ENCODE measurements at places on chromosomes 4 and X. TPM values are rescaled to one million over a fixed set of nuclear protein-coding genes. Genes with fewer than 3 reads are reported as not detected.

TRPC3 gene
- total RNA-seq, result 0.74 TPM

DNA sequence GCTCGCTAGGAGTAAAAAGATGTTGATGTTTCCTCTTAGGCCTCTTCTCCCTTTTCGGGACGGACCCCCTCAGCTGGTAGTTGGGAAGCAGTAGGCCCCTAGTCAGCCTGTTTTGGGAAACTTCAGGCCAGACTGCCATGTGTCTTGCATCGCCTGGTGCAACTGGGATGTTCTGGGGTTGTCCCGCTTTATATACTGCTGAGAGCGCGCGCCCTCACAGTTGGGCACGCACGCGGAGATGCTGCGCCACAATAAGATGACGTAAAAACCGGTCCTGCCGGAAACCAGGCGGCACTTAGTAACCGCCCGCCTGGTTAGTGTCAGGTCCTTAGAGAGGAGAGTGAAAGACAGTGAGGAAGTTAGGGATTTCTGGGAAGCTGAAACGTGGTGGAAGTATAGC lies 231.3 kb upstream of the CT83 start:
- no peaks in the 10 kb centered on the region for H3K36me3 ChIP-seq
- no peak for DNase-seq
- no peaks in the 10 kb centered on the region for H3K27me3 ChIP-seq
- H3K27ac ChIP-seq, result no peak overlapping the region

GRCh38 chr4:40377512-40378365 lies 42.6 kb downstream of the CHRNA9 start:
- H3K36me3 ChIP-seq, result no peaks in the 10 kb centered on the region
- no peak overlapping the region for H3K4me3 ChIP-seq

GRCh38 chr4:23710298-23710697 lies 179.5 kb downstream of the PPARGC1A start:
- no peaks in the 10 kb centered on the region for H3K27me3 ChIP-seq
- H3K4me1 ChIP-seq, result no peaks in the 10 kb centered on the region
- no peak overlapping the region for H3K4me3 ChIP-seq
- DNase-seq, result no peak
- no peaks in the 10 kb centered on the region for H3K36me3 ChIP-seq

VSIG4 gene
- not detected for total RNA-seq

ZNF732 gene
- 41.6 TPM for total RNA-seq
